Pons (tissue), 1 donor: ENCODE measurements at places on chromosomes 16 and 17.

- no peak for DNase-seq
These were observed 16.6 kb upstream of the TERF2 start for GRCh38 chr16:69402439-69402838.

DNA sequence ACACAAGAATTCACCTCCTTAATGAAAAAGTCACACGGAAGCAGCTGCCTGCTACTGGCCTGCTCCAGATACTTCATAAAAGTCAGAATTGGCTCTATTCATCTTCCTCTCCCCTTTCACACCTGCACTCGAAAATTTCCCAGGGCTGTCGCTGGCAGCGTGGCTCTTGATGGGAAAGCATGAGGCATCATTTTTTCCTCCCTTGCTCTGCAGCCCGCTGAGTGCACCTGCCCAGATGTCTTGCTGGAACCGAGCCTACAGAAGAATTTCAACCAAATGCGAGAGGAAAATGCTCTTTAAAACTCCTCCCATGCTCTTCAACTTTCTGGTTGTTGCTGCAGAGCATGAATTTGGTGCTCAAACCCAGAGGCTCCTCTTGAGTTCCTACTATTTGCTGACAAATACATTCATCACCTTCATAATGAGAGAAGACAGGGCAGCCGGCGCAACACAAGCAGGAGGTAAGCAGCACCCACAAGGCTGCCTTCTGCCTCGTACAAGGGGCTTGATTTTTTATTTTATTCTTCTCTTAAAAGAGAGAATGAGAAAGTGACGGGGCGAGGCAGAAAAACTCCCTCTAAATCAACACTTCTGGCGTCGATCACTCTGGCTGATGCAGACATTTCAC lies 146.8 kb downstream of the ZFHX3 start:
- DNase-seq = no peak

- DNase-seq = no peak
These were observed 939 bp upstream of the CCL2 start for GRCh38 chr17:34254146-34254545.

- DNase-seq = no peak
These were observed 6.2 kb downstream of the BICDL2 start for GRCh38 chr16:3030222-3031212.

GRCh38 chr17:68054296-68054900 lies 18.9 kb downstream of the KPNA2 start:
- DNase-seq = peak; percentile 24

- no peak for DNase-seq
These were observed 79.5 kb downstream of the HS3ST4 start for GRCh38 chr16:25771216-25771615.

GRCh38 chr17:69762359-69762758 lies 312.7 kb upstream of the KCNJ16 start:
- DNase-seq = no peak

- DNase-seq = no peak
These were observed 4.6 kb upstream of the EMP2 start for GRCh38 chr16:10584981-10585438.
